ENCODE measurements at places on chromosomes 7 and 10.

- no peak for DNase-seq
These were observed 3.6 kb downstream of the PRKAR2B start for GRCh38 chr7:107047902-107048782.

- DNase-seq, result no peak
These were observed 200.1 kb downstream of the SDHAF3 start for GRCh38 chr7:97317575-97317974.

DNA sequence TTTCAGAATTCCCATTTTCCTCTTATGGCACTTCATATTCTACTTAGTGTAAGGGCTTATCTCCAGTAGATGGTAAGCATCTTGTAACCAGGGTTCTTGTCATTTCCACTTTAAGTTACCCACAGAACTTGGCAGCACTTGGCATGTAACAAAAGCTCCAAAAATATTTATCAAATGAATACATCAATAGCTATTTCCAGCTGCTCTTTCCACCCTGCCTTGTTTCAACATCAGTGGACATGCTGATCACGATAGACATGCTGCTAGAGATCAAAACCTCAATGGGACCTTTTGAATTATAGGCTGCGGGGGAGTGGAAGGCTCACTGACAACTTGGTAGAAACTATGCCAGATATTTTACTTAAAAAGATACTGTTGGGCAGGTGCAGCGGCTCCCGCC lies 32.9 kb downstream of the HOXA1 start:
- no peak for DNase-seq

- no peak for DNase-seq
These were observed 52.7 kb downstream of the GDI2 start for GRCh38 chr10:5760515-5760914.

- DNase-seq, result peak; percentile 41
These were observed 145.1 kb downstream of the CTNNA3 start for GRCh38 chr10:67550838-67551402.

DNA sequence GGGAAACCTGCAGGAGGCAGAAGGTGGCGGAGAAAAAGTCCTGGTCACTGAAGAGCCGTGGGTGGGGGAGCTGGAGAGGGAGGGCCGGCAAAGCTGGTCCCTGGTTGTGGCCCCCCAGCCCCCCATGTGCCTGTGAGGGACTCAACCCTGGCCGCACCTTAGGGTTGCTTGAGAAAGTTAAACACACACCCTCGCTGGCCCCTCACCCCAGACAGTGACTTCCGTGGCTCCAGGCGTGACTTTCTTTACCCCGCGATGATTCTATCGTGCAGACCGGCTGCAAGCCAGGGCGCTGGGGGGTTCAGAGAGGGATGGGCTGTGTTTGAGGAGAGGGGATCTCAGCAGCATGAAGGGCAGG lies 447.6 kb upstream of the FOXK1 start:
- DNase-seq, result no peak

DNA sequence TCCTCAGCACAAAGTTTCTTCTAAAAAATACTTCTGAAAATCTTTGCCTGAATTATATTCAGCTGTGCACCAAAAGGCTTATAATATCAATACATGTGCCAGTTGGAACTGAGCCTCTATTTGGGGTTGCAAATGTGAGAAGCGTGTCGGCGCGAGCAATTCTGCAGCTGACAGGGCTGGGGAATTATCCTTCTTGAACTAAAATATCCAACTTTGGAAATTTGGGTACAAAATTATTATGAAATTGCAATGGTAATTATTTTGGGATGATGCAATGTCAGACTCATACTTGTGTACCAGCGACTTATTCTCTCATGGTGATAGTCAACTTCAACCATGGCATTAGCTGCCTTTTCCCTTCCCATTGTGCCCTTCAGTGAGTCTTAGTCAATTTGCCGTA lies 507.0 kb upstream of the KLF6 start:
- DNase-seq, result peak; percentile 68

GRCh38 chr7:111743244-111743847 lies 181.1 kb upstream of the IMMP2L start:
- no peak for DNase-seq

- no peak for DNase-seq
These were observed 379.7 kb downstream of the PHTF2 start for GRCh38 chr7:78178319-78178718.

GRCh38 chr10:105370692-105371091 lies 729.6 kb downstream of the SORCS3 start:
- DNase-seq, result no peak

- peak; percentile 88 for DNase-seq
These were observed at the start of gene CSTF2T for GRCh38 chr10:51699475-51700227. TSS of gene CSTF2T (minus strand) at chr10:51699595. CDS start at chr10:51699549, 46 bp downstream.

DNA sequence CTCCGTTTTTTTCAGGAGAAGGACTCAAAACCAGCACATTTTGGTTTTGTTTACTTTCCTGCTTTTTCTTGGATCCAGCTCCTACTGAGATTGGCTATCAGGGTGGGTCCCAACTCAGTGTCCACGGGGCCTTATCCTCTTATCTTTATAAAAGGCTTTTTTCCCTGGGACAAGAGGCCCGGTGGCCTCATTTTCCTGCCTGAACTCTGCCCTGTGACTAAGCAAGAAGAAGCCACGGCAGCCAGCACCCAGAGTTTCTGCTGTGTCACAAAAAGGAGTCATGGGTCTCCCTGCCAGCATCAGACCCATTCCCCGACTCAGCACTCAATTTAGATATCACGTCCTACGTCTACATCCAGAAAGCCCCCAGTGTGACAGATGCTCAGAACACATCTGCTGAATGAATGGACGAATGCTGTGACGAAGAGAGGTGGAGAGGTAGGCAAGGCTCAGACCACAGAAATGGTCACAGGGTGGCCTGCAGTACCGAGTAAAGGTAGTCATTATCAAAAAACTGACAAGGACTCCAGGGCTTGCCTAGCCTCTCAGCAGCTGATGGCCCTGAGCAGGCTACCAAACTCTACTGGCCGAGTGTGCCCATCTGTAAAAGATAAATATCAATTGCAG lies 16.7 kb downstream of the DLG5 start:
- peak; percentile 68 for DNase-seq

- no peak for DNase-seq
These were observed 61.5 kb upstream of the GPR22 start for GRCh38 chr7:107408349-107408748.
